ENCODE measurements at places on chromosomes 13 and 19.

- DNase-seq: no peak
Measured at GRCh38 chr19:21835429-21835809, 563 bp downstream of the ZNF43 start.

DNA sequence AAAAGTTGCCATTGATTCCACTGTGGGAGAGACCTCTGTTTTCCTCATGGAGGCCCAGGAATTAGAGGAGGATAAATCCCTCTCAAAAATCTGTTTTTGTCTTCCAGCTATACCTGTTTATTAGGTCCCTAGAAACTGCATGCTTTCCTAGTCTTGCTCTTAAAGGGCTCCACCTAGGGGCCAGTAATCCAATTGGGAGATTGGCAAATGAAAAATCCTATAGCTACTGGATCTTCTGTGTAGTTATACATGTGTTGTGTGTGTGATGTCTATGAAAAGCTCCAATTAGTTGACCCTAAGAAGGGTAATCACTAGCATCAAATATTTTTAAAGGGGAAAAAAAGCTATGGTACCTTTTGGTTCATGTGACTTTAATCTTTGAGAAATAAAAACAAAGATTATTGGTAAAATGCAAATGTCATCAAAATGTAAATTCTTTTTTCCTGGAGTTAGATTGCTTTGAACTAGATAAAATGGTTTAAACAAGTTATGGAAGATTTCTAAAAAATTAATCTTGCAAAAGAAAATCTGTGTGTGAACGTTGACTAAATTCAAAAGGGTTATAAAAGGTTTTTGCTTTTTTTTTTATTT is 63.4 kb upstream of the C1QTNF9B start:
- no peak for DNase-seq

GRCh38 chr13:66162470-66162869 is 1067.7 kb downstream of the PCDH9 start:
- DNase-seq: no peak

- DNase-seq: peak; percentile 83
Measured at GRCh38 chr19:55488986-55489710, 912 bp downstream of the SSC5D start.

DNA sequence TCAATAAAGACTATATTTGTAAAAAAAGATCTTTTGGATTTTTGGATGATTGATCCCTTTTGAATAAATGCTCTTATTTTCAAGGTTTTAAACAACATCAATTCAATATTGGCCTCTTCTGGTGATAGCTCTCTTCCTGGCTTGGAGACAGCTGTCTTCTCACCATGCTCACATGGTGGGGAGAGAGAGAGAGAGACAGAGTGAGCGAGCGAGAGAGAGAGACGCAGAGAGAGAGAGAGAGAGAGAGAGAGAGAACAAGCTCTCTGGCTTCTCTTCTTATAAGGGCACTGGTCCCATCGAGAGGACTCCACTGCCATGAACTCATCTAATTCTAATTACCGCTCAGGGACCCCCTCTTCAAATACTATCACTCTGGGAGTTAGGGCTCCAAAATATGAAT is 32.1 kb upstream of the FARP1 start:
- DNase-seq: no peak

- DNase-seq: no peak
Measured at GRCh38 chr19:35247526-35248309, 1.1 kb upstream of the LSR start.

- no peak for DNase-seq
Measured at GRCh38 chr19:18086590-18087138, at the start of gene IL12RB1. Gene IL12RB1, minus strand, starts transcription at chr19:18086934. Its CDS starts 111 bp downstream, at chr19:18086823.

- DNase-seq: peak; percentile 87
Measured at GRCh38 chr19:48391100-48392005, at the start of gene KDELR1. Gene KDELR1, minus strand, starts transcription at chr19:48391551. Its CDS starts 193 bp downstream, at chr19:48391358.

GRCh38 chr13:112742583-112742982 is 52.7 kb downstream of the ATP11A start:
- DNase-seq: no peak

- DNase-seq: no peak
Measured at GRCh38 chr19:33422369-33423180, 49.1 kb downstream of the CEBPG start.

- DNase-seq: no peak
Measured at GRCh38 chr19:53160350-53160749, 1.5 kb upstream of the ZNF347 start.

DNA sequence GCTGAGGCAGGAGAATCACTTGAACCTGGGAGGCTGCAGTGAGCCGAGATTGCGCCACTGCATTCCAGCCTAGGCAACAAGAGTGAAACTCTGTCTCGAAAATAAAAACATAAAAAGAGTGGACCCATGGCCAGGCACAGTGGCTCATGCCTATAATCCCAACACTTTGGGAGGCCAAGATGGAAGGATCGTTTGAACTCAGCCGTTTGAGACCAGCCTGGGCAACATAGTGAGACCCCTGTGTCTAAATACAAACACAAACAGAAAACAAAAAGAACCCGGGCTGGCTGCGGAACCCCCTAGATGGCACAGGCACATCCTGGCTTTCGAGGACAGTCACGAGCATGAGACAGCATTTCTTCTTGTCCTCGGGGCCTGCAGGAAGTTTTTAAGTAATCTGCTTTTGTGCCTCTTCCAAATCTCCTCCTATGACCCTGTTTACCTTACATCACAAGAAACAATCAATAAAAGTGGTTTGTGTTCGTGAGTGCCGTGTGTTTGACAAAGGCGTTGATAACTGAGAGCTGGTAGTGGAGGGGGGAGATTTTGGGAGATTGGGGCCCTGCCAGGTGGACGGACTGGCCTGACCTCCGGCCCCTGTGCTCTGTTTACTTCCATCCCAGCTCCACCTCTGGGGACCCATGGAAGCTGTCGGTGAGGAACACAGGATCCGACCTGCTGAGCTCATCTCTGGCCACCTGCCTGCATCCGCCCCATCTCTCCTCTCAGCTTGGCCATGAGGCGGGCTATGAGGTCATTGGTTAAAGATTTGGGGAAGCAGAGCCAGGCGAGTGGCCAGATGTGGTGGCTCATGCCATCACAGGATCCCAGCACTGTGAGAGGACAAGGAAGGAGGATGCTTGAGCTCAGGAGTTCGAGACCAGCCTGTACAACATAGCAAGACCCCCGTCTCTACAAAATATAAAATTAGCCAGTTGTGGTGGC is 5.9 kb upstream of the GDF15 start:
- DNase-seq: peak; percentile 89

DNA sequence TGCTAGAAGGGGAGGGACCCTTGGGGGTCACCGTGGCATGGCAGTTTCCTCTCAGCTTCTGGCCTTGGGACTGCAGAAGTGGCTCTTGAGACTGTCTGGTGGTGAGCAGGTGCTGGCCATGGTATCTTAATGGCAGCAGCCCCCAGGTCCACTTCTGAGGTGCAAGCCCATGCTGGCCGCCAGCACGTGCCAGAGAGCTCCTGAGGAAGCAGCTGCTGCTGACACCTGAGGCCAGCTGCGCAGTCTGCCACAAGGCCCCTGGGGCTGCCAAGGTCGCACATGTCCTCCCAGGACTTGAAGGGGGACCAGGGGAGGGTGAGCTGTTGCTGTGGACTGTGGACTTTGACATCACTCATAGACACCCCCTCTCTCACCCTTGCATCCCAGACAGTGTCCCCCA is 48.0 kb downstream of the NFIX start:
- no peak for DNase-seq

GRCh38 chr19:40335101-40335500 is 13.1 kb downstream of the C19orf47 start:
- no peak for DNase-seq

- DNase-seq: no peak
Measured at GRCh38 chr19:8512115-8512967, 1.6 kb downstream of the ZNF414 start.

DNA sequence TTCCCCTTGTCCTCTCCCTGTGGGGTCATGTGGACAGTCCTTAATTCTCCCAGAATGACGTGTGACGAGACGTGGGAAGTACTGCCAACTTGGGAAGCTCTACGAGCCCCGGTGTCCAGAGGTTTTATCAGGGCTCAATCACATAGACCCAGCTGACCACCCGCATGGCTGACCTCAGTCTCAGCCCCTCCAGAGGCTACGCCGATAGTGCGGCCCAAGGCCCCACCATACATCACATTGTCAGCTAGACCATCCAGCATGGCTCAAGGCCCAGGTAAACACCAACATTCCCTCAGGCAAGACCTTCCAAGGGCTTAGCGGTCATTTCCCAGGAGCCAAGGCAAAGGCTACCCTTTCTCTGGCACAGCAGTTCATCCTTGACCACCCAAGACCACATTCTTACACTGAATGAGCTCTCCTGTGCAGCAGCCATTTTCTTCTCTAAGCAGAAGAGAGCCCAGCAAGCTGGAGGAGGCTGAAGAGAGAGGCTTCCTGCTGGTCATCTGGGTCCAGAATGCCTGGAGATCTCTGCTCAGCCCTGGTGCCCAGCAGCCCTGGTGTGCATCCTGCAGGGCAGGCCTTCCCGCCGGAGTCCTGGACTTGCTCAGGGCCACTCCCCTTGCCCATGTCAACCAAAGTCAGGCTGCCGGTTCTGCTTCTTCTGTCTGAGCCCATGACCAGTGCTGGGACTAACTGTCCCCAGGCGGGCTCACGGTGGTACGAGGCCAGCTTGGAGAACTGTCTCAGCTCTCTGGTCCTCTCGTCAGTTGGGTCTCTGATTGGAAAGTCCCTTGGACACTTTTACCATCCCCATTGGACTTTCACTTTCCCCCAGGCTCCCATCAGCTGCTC is 7.9 kb upstream of the F10 start:
- DNase-seq: peak; percentile 16

DNA sequence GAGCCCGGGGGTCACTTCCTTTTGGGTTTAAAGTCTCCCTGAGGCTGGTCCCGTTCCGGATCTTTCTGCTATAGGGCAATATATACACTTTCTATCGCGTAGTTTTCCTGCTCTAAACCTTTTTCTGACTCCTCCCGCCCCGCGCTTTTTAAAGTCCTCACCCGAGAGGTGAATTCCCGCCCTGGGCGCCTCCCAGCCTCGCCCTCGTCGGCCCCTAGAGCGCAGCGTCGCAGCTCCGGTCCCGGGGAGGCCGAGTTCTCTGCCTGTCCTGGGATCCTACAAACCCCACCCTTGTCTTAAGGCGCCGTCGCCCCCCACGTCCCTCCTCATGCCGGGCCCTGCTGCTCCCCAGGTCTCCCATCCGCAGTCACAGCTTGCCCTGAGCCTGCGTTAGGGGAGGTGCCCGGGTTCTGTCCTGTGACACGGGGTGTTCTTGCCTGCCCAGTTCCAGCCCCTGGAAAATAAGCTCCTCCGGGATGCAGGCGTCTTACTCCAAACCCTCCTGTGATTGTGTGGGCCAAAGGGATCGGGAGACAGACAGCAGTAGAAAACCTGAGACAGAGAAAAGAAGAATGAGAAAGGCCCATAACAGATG is 491 bp downstream of the ZNF525 start:
- no peak for DNase-seq

DNA sequence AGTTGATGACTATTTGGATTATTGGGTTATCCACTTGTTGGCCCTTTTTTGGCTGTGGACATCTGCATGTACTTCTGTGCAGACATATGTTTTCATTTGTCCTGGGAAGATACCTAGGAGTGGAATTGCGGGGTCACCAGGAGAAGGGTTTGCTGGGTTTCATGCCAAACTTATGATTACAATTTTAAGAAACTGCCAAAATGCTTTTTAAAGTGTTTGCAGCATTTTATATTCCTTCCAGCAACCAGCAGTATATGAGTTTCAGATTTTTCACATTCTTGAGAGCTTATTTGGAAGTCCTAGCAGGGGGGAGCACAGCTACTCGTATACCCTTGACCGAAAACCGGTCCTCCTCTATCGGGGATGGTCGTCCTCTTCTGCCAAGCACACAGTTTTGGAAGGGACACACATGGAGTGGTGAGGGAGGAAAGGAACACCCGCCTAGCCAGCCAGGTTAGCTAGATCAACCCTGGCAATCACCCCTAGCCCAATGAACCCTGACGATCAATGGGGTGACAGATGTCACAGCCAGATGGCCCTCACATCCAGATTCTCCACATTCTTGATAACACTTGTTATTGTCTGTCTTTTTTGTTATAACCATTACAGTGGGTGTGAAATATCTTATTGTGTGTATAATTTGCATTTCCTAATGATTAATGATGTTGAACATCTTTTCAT is 26.7 kb upstream of the RNF113B start:
- DNase-seq: no peak

GRCh38 chr13:94968040-94968756 is 255.9 kb upstream of the SOX21 start:
- DNase-seq: peak; percentile 33

GRCh38 chr13:35953537-35954206 is 177.5 kb downstream of the DCLK1 start:
- DNase-seq: peak; percentile 95

- peak; percentile 42 for DNase-seq
Measured at GRCh38 chr13:44160591-44161191, 212.9 kb upstream of the SERP2 start.

GRCh38 chr13:80050252-80050651 is 290.7 kb downstream of the SPRY2 start:
- no peak for DNase-seq

DNA sequence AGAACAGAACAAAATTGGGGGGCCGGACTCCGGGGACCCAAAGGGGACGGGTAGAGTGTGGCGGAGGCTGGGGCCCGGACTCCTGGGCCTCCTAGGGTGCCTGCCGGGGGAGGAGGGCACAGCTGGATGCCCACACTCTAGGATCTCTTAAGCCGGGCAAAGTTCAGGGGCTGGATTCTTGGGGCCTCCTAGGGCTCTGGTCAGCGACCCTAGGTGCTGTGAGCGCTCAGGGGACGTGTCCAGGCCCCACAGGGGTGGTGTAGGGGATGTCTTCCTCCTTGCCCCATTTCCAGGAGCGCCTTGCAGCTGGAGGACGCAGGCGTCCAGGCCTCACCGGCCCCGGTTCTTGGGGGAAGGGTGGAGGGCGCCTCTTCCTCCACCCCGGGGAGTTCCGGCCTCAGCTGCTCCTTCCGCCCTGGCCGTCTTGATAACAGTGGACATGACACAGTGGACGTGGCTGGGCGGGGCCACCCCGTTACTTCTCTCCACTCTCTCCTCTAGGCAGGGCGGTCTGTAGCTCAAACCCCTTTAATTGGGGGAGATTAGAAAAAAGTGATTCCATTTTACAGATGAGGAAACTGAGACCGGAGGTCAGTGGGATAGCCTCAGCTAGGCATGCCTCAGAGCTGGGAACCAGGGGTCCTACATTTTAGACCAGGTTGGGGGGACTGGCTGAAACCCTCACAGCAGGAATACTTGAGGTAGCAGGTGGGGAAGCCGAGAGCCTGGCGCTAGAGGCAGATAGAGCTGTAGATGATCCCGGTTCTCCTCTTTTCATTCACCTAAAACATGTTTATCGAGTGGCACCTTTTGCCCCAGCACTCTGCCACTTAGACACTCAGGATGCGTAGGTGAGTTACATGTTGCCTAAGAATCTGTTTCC is 705 bp downstream of the STXBP2 start:
- DNase-seq: no peak

DNA sequence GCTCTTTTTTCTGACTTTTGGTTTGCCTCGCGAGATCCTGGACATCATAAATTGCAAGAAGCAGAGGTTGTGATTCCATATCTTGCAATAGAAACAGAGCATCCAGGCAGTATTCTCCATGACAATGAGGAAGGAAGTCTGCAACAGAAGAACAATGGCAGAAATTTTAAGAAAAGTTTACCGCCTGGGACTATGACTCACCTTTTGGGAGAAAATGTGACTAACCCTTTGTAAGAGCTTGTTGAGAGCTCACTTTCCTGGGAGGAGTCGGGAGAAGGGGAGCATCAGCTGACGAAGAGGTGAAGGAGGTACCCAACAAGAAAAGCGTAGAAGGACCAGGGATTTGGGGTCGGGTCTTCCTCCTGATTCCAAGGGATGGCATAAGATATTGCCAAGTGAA is 34.3 kb upstream of the TNFSF11 start:
- DNase-seq: no peak

- no peak for DNase-seq
Measured at GRCh38 chr19:13788991-13789390, 6.3 kb upstream of the ZSWIM4 start.

All from right hindlimb (tissue), 1 donor.